Stimulated activated CD4-positive, alpha-beta T cell treated with anti-CD3 and anti-CD28 coated beads, Interleukin-4, amount 100 ng/mL, for 1 hour (primary cell): ENCODE measurements at places on chromosomes 4 and X.

DNA sequence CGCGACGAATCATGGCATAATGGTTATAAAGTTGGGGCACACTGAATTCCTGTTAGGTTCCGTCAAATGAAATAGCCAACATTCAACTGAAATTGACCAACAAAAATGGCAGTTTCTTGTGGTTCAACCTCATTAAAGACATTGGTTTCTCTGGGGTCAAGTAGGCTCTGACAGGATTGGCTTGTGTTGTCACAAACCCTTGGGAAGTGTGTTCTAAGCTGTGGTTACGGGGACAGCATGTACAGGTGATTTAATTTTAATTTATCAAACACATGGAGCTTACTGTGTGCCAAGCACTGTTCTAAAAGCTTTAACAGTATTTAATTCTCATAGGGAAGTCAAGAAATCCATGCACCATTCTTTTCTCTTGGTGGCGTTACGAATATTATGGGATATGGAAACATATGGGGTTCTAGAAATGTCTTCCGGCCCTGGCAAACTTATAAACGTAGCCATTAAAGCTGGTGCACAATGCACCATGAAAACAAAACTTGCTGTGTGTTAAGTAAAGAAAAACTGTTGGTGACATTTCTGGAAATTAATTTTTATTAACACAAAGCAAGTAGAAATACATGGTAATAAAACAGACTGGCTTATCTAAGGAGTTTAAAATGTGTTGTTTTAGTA, 891 bp downstream of the XK start:
- DNase-seq, result no peak

DNA sequence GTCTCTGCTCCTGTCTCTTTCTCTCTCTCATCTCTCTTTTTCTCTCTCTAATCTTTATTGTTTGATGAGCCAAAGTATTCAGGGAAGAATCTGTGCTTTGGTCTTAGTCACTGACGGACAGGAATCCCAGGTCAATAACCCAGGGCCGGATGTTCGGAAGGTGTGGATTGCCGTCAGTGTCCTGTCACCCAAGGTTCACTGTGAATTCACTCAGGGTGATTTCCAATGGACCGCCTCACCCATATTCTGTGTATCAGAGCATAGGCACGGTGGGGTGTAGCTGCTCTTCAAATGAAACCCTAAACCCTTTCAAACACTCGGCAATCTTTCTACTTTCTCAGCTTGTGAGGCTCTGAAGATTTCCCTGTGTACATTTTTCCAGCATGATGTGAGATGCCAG, 144.6 kb upstream of the GPC4 start:
- no peak for DNase-seq

DNA sequence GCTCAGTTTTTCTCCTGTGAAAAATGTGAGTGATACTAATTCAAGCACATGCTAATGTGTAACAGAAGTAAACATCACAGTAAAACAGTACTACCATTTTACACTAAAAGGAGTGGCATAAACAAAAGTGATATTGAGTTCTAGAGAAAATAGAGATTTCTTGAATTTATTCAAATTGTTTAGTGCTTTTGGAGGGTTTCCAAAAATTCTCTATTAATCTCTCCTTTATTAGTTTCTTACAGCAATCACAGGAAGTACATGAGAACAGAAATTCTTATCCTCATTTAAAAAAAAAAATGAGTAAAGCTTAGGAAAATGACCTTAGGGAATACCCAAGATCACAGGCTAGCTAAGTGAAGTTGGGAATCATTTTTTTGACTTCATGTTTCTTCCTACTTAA, 459.7 kb upstream of the GALNTL6 start:
- no peak for DNase-seq

DNA sequence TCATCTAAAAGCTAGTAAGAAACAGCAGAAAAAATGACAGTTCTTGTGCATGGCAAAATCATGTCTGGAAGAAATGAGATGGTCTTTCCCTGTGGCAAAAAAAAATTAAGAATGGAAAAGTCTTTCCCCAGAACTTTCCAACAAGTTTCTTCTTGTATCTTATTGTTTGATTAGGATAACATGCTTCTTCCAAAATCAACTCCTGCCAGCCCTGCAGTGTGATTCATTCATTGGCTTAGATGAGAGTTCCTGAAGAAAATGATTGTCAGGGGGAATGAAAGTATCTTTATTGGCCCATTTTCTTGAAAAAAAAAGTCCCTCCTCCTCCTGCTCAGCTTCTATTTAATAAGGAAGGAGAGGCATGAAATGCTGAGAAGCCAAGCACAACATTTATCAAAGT, 407.7 kb downstream of the ARAP2 start:
- no peak for DNase-seq

GRCh38 chr4:82890528-82890900, 439 bp downstream of the SEC31A start:
- no peak for DNase-seq

GRCh38 chr4:22514481-22514880, 1.4 kb downstream of the ADGRA3 start:
- no peak for DNase-seq

GRCh38 chrX:36445566-36445965, 526.0 kb downstream of the CFAP47 start:
- no peak for DNase-seq
